T-helper 2 cell treated with Interferon-gamma antibody and Interleukin-4, amounts not matched to agents 5 μg/mL and 100 μg/mL, for 36 hours (primary cell): ENCODE measurements at places on chromosomes 6 and 20.

- H3K36me3 ChIP-seq: no peaks in the 10 kb centered on the region
- H3K4me3 ChIP-seq: no peak overlapping the region
- no peaks in the 10 kb centered on the region for H3K4me1 ChIP-seq
These were observed 286.6 kb downstream of the UBE3D start for GRCh38 chr6:82779041-82779440.

- no peak overlapping the region for H3K27ac ChIP-seq
- no peaks in the 10 kb centered on the region for H3K27me3 ChIP-seq
- H3K36me3 ChIP-seq: no peaks in the 10 kb centered on the region
- no peak overlapping the region for H3K4me3 ChIP-seq
These were observed 44.6 kb downstream of the GPR63 start for GRCh38 chr6:96792561-96793190.

DNA sequence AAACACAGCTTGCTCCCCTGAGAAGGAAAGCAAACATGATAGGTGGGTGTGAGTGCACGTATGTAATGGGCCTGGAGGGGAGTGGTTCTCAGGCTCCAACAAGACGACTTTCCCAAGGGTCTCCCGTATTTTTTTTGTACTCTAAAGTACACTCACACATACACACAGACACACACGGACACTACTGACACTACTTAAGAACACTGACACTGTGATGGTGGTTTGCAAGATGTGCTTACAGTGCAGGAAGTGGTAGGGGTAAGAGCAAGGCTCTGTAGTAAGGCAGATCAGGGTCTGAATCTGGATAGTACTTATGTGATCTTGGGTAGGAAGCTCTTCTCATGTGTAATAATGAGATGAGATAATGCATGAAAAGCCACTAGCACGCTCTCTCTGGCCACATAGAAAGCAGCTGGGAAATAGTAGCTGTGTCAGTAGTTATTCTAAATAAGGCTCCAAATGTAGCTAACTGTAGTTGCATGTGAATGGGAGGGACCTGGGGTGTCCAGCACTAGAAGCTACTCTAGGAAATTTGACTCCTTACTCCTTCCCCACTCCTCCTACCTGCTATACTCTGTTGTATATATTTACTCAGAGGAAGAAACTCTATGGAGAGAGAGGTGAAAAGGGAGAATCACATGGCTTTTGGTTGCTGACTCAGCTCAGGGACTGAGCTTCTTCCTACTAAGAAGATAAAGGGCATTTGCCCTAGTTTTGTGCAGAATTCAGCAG lies 8.4 kb upstream of the ZBTB24 start:
- H3K27me3 ChIP-seq: peaks cover 3% of the 10 kb centered on the region
- DNase-seq: peak; percentile 60
- peaks cover 1% of the 10 kb centered on the region for H3K36me3 ChIP-seq
- peaks cover 55% of the 10 kb centered on the region for H3K4me1 ChIP-seq

- no peak overlapping the region for H3K4me3 ChIP-seq
- no peaks in the 10 kb centered on the region for H3K4me1 ChIP-seq
- DNase-seq: no peak
- H3K27me3 ChIP-seq: no peaks in the 10 kb centered on the region
- no peaks in the 10 kb centered on the region for H3K36me3 ChIP-seq
- no peak overlapping the region for H3K27ac ChIP-seq
These were observed 211.7 kb downstream of the TFAP2C start for GRCh38 chr20:56840716-56841261.
